ENCODE measurements at places on chromosomes 11 and 22.

GRCh38 chr11:639332-639955 is 2.4 kb downstream of the DRD4 start:
- DNase-seq, result no peak

DNA sequence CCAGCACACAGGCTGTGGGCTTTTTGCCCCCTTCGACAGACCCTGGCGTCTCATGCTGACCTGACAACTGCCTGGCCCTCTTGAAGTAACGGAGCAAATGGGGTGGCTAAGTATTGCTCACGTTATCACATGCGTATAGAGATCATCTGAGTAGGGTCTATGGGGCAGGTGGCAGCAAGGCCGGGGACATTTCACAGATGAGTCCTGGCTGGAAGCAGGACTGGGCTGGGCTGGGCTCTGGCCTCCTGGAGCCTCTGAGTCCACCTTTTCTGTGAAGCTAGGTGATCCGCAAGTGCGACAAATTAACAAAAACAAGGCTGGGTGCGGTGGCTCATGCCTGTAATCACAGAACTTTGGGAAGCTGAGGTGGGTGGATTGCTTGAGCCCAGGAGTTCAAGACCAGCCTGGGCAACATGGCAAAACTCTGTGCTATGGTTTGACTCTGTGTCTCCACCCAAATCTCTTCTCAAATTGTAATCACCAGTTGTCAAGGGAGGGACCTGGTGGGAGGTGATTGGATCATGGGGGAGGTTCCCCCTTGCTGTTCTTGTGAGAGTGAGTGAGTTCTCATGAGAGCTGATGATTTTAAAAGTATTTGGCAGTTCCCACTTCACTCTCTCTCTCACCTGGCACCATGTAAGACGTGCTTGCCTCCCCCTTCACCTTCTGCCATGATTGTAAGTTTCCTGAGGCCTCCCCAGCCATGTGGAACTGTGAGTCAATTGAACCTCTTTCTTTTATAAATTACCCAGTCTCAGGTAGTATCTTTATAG is 122.0 kb downstream of the MPPED1 start:
- DNase-seq, result no peak

- DNase-seq, result no peak
Observed at GRCh38 chr11:65132988-65133700, 1.2 kb downstream of the SYVN1 start.

GRCh38 chr11:1832211-1832919 is 2.4 kb upstream of the SYT8 start:
- DNase-seq, result peak; percentile 52

GRCh38 chr22:39177791-39178190 is 25.3 kb upstream of the CBX7 start:
- DNase-seq, result no peak

DNA sequence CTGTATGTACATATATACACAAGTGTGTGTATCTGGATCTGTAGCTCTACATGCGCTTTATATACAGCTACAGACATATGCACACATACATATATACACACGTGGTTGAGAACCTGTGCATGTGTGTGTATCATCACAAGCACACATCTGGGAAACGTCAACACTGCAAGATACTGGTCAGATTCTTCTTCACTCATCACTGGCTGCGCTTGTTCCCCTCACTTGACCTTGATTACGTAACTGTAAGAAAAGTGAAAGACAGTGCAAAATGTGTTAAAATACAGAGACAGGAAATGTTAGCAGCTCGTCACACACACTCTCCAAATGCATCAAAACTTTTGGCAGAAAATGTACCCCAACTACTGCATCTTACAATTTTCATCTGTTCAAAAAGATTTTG is 51.9 kb upstream of the MN1 start:
- DNase-seq, result no peak

DNA sequence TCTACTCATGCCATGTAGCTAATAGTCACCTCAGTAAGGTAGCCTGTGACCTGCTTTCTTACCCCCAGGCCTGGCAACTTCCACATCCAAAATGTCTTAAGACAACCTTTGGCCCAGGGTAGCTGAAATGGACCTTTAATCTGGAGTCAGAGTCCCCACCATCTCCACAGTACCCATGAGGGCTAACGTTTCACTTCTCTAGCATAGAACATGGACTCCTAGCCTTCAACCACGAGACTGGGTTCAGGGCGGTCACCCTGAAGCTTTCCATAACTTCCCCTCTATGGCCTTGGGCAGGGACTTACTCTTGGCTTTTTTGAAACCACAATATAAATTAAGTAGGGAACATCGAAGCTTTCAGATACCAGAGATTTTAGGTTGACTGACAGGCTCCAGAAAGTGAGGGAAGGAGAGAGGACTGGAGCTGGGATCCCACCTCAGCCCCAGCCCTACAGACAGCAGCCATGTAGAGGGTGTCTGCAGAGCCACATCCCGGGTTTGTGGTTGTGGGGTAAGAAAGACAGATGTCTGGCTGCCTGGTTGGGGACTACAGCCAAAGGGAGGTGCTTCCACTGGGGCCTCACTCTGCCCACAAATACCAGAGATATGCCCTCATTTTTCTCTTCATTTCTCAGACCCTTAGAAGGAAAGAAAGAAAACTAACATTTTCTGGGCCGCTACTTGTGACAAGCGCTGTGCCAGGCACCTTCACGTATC is 2.6 kb downstream of the TBC1D10A start:
- no peak for DNase-seq

- no peak for DNase-seq
Observed at GRCh38 chr11:64739871-64740270, 4.1 kb downstream of the RASGRP2 start.

DNA sequence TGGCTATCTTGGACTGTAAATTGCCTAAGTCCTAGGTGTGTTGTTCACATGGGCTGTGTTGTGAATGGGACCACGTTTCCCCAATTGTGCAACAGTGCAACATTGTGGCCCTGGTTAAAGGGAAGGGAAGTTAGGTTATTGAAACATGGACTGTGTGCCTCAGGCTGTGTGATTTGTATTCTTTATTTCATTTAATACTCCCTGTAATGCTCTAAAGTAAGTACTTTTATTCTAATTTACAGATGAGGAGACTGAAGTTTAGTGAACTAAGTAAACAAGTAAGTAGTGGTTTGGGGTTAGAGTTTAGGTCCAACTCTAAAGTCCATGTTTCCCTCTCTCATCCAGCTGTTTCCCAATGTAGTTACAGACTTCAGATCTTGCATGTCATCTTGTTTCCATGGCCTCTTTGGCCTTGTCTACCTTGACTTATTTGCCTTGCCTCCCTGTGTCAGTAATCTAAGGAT is 77.7 kb downstream of the STIM1 start:
- DNase-seq, result no peak

- DNase-seq, result no peak
Observed at GRCh38 chr11:74634537-74634936, 42.2 kb downstream of the POLD3 start.

DNA sequence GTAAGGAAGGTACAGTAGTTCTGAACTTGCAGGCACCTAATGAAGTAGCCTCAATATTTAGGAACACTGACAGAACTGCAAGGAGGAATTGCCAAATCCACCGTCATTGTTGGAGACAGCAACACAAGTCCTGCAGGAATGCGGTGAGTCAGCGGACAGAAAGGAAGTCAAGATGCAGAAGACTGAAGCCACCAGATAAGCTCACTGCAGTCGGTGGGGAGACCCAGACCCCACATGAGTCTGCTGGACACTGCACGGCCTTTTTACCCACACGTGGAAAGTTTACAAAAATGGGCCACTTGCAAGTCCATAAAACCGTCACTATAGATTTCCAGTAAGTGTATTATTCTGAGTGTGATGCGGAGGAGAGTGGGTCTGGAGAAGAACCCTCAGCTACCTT is 1471.6 kb downstream of the TBC1D22A start:
- DNase-seq, result no peak

DNA sequence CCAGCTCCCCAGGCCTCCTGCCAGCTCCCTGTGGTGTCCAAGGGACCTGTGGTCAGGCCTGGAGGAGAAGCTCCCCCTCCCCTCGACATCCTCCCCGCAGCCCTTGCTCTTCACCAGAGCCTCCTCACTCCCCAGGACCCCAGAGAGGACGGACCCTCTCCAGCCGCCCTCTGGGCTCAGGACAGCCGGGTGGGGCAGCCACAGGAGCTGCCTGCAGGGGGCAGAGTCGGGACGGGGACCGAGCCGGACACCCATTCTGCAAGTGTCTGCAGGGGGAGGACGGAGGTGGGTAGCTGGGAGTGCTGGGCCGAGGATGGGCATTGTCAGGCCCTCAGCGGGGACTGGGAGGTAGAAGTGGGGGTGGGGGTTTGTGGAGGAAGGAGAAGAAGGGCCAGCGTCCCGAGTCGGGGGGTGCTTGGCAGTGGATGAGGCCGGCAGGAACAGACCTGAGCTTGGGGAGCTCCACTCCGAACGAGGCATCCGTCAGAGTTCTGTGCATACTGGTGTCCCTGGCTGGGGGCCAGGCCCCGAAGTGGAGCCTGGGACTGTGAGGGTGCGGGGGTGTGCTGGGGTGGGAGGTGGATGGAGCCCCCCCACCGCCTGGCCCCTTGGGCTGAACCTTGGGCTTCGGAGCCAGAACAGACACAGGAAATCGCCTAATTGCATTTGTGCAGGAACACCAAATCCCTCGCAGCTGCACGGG is 15.2 kb downstream of the PRR33 start:
- DNase-seq, result no peak

- DNase-seq, result no peak
Observed at GRCh38 chr11:41274831-41275230, 184.6 kb downstream of the LRRC4C start.

DNA sequence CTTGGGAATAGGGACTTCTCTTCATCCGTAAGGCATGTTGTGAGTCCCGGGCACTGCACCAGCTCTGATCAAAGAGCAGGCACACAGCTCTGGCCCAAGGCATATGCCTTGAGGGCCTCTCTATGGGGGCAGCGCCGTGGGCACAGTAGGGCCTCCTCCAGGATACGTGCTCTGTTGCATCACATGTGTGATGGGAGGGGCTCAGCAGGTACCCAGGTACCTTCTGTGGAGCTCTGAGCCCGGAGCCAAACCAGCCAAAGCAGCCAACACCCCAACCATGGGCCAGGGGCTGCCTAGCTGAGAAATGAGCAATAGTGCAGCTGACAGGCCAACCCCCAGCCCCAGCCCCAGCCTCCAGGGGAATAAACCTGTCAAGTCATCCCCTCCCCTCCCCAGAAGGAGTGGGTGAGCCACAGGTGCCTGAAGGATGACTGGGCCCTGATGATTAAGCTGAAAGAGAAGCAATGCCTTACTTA is 79.7 kb upstream of the SHISAL1 start:
- DNase-seq, result no peak

- DNase-seq, result no peak
Observed at GRCh38 chr11:69073469-69073868, 24.7 kb downstream of the TPCN2 start.

DNA sequence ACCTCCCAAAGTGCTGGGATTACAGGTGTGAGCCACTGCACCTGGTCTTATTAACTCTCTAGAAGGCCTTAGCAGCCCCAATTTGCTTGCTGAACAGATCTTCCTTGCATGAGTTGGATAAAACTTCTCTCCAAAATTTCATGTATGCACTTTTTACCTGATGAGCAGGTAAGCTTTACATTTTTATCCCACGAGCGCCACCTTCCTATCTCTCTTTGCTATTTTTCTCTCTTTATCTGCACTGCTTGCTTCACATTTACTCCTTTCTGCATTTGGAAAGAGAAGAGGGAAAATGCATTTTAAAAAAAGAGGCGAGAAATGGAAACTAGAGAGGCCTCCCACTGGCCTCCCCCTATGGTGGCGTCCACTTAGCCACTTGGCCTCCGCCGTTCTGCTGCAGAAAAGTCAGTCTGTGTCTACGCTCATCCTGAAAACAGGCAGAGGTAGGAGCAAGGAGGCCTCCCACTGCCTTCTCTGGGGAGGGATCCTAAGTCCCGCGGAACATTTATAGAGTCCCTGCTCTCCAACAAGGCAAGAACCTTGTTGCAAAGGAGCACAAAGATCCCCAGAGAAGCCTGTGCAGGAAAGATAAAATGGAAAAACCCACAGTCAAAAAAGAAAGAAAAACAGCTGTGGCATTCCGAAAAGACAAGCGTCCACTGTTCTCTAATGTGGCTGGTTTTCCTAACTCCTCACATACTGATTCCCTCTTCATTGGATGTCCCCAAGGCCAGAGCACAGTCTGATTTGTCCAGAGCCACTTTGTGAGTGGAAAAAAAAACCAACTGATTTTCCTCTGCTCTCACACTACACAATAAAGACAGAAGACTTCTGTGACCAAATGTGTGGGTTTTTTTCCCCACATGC is 62.2 kb upstream of the INCENP start:
- no peak for DNase-seq

DNA sequence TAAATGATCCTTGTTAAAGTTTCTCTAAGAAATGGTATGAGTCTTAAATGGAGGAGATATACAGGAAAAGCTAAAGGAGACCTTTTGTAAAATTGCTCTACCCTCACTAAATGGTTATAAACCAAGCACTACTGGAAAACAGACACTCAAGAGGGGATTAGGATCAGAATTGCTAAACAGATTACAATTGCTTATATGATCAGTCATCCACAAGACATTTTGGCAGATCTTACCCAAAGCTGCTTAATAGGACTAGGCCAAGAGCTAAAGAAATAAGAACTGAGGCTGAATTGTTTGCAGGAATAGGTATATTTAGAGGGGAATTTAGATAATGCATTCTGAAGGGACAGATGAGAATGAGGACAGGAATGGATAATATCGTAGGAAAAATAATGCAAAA is 9.5 kb downstream of the HARBI1 start:
- no peak for DNase-seq

- DNase-seq, result no peak
Observed at GRCh38 chr11:28476864-28477263, 368.7 kb downstream of the METTL15 start.

DNA sequence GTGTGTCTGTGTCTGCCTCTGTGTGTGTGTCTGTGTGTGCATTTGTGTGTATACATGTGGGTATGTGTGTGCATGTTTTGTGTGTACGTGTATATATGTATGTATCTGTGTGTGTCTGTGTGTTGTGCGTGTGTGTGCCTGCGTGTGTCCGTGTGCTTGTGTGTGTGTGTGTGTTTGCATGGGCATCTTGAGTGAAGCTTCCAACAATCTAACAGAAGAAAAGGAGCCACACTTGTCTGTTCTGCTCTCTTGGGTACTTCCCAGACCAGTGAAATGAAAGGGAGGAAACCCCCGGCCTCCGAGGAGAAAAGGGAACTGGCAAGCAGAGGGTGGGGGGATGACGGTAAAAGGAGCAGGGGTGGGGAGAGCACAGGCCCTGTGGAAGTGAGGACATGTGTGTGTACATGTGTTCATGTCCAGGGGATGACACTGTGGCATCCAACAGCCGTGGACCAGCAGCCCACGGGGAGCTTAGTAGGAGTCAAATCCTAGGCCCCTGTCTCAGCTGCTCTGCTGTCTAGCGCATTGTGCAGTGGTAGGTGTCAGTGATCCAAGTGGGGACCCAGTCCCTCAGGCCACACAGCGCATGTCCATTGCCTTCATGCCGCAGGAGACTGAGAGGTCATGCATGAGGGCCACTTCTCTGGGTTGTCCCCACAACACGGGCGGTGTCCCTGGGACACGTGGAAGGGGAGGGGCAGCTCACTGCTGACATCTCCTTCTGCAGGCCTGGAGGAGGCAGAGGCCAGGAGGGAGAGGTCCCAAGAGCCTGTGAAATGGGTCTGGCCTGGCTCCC is 8.1 kb downstream of the CSF2RB start:
- no peak for DNase-seq

Data from activated naive CD4-positive, alpha-beta T cell (primary cell).